Natural killer cell (primary cell): ENCODE measurements at places on chromosomes 12 and 14. TPM values are rescaled to one million over a fixed set of nuclear protein-coding genes. Genes with fewer than 3 reads are reported as not detected.

Gene PCK2
- total RNA-seq, result 9.8 TPM

Gene RPL10L
- not detected for total RNA-seq

Gene PRPF39
- total RNA-seq, result 49.2 TPM

GRCh38 chr12:132352896-132353800 is 23.8 kb upstream of the GALNT9 start:
- H3K27me3 ChIP-seq, result no peaks in the 10 kb centered on the region
- no peaks in the 10 kb centered on the region for H3K36me3 ChIP-seq
- DNase-seq, result no peak
- no peaks in the 10 kb centered on the region for H3K4me1 ChIP-seq
- H3K4me3 ChIP-seq, result no peak overlapping the region
- no peak overlapping the region for H3K27ac ChIP-seq

DNA sequence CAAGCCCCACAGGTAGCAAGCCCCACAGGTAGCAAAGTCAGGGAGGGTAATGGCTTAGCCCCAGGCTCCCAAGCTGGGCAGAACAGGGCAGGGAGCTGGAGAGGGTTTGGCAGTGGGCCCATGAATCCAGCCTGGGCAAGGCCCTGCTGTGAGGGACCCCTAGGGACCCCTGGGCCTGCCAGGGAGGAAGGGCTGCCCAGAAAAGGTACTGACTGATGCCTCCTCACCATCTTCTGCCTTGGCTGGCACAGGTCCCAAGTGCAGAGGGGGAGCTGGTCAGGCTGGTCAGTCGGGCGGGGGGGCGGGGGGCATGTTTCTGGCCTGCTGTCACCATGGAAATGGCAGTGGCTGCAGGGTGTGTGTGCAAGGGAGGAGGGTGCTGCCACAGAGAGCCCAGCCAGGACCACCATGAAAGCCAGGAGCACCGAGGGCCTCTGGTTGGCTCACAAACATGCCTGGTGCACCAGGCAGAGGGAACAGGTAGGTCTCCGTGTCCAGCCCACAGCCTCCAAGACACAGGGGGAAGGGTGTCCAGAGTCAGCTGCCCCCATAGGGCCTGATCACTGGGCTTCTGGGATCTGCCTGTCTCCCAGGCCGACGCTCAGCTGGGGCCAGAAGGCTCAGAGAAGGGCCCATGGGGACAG is 1.5 kb upstream of the CRIP2 start:
- peaks cover 22% of the 10 kb centered on the region for H3K27me3 ChIP-seq
- peaks cover 2% of the 10 kb centered on the region for H3K36me3 ChIP-seq
- no peak overlapping the region for H3K27ac ChIP-seq
- peaks cover 41% of the 10 kb centered on the region for H3K4me1 ChIP-seq
- DNase-seq, result no peak
- H3K4me3 ChIP-seq, result no peak overlapping the region

DNA sequence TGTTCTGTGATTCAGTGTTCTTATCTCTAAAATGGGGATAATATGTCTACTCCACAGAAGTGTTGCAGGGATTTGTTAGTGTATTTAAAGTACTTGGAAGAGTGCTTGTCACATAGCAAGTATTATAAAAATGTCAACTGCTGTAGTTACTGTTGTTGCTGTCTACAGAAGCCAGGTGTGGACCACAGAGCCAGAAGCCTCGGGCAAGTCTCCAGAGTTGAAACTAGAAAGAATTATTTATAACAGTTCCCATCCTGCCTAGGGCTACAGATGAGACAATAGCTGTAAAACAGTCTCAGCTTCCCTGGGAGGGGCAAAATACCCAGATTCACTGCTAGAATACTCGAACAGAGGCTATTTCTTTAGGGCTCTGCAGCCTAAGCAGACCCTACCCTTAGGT is 55.4 kb upstream of the FUT8 start:
- peaks cover 6% of the 10 kb centered on the region for H3K4me1 ChIP-seq
- H3K4me3 ChIP-seq, result no peak overlapping the region

- no peak for DNase-seq
- H3K27me3 ChIP-seq, result no peaks in the 10 kb centered on the region
- no peaks in the 10 kb centered on the region for H3K36me3 ChIP-seq
- peaks cover 13% of the 10 kb centered on the region for H3K4me1 ChIP-seq
Observed at GRCh38 chr14:80940146-80940545, 1.4 kb downstream of the CEP128 start.
